Renal cortex interstitium (tissue), 15 donors: ENCODE measurements at places on chromosomes 12 and 14. TPM values are rescaled to one million over a fixed set of nuclear protein-coding genes. Genes with fewer than 3 reads are reported as not detected.

KHNYN gene
- 44.8 TPM for polyA plus RNA-seq

CLEC14A gene
- polyA plus RNA-seq: 15.1 TPM

DNA sequence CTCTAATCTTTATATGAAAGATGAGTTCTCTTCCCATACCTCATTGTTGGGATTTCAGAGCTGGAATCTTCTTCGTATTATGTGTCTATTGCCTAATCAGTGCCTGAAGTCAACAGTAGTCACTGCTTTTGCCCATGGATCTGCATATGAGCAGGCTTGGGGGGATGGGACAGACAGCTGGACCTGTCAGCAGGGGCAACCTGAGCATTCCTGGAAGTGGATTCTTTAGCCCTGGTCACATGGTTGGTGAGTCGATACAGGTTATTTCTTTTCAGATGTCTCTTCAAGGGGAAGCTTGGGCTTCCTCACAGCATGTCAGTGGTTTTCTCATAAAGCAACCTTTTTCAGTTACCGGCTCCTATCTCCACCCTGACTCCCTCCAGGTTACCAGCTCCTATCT is 97.3 kb upstream of the RBM19 start:
- no peak for DNase-seq

DNA sequence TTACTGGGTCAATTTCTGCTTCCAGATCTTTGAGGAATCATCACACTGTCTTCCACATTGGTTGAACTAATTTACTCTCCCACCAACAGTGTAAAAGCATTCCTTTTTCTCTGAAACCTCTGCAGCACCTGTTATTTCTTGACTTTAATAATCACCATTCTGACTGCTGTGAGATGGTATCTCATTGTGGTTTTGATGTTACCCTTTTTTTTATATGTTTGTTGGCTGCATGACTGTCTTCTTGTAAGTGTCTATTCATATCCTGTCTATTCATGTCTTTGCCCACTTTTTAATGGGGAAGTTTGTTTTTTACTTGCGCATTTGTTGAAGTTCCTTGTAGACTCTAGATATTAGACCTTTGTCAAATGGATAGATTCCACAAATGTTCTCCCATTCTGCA is 324.9 kb downstream of the NAV3 start:
- no peak for DNase-seq

DNA sequence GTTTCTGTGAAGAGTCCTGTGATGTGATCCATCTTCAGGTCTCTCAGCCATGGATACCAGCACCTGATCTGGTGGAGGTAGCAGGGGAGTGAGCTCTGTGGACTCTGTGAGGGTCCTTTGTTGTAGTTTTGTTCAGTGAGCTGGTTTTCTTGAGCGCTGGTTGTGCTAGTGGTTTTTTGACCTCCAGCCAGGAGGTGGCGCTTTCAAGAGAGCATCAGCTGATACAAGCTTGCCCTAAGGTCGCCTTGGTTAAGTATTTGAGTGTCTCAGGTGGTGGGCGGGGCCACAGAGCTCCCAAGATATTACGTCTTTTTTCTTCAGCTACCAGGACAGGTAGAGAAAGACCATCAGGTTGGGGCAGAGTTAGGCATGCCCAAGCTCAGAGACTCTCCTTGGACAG is 139.7 kb downstream of the TTLL5 start:
- DNase-seq: no peak
